ENCODE measurements at places on chromosomes 6 and 20.

DNA sequence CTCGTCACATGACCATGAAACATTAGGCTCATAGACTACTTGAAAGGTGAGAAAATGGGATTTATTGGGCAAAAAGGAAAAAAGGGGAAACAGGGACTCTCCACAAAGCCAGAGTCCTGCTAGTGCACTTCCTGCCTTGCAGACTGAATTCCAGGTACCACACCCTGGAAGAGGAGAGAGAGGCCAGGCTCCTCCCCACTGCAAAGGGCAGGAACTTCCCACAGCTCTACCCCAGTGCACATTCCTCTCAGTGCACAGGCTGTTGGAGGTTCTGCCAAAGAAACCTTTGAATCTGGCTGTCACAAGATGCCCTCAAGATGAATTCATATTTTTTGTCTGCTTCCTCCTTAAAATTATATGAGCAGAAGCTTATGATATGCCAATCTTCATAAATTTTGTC is 920.4 kb upstream of the GJE1 start:
- no peak for DNase-seq

DNA sequence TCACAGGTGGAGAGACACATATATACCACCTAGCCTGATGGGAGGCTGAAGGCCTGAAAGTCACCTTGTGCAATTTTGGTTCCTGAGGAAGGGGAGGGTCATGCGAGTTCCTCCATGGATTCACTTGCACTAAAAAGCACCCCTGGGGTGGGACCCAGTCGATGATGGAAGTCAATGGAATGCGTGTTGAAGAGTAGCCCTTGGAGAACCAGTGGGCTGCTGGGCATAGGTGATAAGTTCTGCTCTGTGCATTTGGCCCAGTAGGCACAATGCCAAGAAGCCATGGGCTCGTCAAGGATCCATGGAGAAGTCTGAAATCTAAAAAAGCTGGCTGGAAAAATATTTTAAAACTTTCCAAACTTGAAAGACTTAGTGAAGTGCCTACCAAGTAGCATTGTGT is 18.9 kb upstream of the SCRT2 start:
- no peak for DNase-seq

DNA sequence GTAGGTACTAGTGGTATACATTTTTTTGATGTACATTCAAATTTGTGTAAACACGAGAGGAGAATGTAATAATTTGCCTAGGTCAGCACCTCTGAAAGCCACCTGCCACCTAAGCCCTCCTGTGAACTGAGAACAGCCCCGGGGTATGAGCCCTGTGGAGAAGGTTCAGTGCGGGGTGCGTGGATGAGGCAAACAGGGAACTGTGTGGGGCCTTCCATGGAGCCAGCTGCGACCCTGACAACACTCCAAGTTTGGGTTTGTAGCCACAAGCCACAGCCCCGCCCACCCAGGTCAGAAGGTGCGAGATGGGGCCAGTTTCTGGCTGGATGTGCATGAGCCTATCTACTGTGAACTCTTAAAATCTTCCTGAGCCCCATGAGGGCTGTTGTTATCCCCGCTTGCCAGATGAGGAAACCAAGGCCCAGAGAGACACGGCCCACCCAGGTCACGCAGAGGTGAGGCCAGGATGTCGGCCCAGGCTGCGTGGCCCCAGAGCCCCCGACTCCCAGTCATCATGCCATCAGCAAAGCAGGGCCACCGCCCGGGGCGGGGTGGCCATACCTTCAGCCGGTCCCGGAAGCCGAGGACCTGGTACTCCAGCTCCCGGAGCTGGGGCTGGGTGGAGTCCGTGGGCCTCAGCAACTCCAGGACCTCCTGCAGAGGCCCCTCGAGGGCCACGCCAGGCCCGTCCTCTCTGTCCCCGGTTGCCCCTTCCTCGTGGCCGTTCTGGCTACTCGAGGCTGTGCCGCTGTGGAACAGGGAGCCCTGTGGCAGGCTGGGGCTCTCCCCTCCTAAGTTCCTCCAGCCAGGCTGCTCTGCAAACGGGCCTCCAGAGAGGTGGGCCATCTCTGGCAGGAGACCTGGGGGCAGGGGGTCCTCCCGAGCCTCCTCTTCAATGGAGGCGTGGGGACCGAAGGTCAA is 89.6 kb downstream of the RIPOR3 start:
- DNase-seq, result no peak

GRCh38 chr20:32007787-32008616 is 2.2 kb upstream of the CCM2L start:
- DNase-seq, result no peak

DNA sequence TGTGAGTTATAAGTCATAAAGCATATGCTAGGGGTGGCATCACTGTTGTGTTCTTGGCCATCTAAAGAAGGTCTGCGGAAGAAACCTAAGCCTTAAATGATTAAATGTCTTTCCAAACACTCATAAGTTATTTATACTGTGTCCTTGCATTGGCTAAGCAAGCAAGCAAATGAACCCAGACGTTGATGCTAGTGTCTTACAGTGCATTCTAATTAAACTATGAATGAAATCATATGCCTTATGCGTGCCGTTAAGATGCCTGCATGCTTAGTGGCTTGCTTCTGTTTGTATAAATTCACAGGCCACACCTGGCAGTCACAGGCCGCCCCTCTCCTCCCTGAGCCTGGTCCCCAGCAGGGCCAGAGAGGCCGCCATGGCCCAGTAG is 49.9 kb downstream of the RIN2 start:
- no peak for DNase-seq

DNA sequence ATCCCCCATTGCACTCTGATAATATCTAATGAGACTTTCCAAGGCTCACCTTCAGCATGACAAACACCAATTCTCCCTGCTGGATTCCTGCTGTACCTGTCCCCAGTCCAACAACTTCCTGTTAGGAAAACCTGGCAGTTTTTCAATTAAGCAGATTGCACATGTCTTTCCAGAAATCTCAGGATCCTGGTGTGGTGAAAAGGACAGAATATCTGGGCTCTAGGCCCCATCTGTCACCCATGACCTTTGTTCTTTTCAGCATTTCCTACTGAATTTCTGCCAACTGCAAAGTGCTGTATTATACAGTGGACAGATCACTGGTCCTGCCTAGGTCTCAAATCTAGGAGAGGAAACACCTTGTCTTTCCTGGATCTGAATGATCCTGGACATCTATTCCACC is 27.7 kb upstream of the DTNBP1 start:
- DNase-seq, result no peak

DNA sequence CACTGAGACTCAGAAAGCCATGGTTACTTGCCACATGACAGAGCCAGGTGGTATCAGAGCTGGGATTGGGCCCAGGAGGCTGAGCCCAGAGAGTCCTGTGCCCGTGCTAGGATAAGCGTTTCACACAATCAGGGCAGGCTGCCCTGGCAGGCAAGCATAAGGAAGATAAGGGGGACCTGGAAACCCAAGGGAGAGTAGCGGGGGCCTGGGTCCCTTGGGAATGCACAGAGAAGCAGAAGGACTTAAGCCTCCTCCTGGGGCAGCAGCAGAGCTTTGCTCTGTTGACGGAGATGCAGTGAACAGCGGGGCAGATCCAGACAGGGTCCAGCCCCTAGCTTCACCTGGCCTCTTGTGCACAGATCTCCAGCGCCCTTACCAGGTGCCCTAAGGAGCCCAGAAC is 8.7 kb downstream of the TRIB3 start:
- no peak for DNase-seq

DNA sequence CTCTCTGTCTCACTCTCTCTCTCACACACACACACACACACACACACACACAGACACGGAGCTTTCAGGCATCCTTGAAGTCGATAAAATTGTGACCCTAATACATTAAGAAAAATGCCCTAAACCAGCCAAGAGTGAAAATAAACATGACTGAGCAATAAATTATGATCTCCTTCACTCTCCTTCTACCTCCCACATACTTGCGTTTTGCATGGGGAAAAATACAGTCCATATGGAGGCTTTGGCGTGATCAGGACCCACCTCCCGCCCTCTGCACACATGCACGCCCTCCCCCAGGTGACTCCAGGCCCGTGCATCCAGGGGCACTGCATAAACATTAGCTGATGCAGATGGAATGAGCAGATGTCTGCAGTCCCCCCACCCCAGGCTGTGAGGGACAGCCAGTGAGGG is 114.2 kb upstream of the JARID2 start:
- no peak for DNase-seq

DNA sequence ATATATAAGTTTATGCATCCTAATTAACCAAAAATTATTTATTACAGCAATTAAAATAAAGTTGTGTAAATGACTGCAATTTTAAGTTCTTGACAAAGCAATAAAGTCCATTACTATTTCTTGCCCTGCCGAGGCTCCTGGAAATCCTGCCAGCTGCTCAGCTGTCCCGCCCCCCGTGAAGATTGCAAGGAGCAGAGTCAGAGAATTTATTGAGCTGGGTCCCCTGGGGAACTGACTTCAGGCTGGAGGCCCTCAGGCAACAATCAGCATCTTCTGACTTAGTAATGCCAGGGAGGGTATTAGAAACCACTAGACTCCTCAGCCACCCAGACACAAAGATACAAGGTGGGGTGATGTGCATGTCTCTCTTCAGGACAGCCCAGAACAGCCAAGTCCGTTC is 92.3 kb downstream of the EDN3 start:
- no peak for DNase-seq

DNA sequence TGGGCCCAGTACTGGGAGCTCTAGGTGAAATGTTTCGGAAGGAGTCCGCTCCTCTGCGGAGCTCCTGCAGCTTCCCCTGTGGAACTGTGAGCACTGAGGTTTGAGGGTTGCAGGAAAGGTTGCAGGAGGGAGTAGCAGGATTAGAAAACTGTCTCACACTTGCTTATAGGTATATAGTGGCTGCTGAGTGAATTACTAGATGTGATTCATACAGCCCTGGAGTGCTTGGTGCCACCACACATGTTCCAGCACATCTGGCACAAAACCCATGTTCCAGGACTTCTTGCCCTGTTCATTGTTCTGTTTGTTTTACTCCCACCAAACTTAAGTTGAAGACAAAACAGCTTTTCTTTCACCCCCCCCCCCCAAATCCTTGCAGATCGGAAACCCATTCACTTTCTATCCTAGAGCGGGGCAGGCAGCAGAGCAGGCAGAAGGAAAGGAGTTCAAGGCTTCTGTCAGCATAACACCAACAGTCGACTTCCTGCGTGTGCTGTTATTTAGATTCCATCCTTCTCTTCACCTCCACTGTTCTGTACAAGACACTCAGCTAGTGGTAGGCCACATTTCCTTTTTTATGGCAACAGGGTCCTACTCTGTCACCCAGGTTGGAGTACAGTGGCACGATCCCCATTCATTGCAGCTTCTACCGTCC is 669 bp upstream of the PEX6 start:
- peak; percentile 26 for DNase-seq

- no peak for DNase-seq
Observed at GRCh38 chr6:13304101-13304500, 24.2 kb downstream of the TBC1D7 start.

- DNase-seq, result no peak
Observed at GRCh38 chr6:6685249-6686040, 96.9 kb downstream of the LY86 start.

GRCh38 chr20:16368645-16369292 is 204.5 kb downstream of the KIF16B start:
- no peak for DNase-seq

DNA sequence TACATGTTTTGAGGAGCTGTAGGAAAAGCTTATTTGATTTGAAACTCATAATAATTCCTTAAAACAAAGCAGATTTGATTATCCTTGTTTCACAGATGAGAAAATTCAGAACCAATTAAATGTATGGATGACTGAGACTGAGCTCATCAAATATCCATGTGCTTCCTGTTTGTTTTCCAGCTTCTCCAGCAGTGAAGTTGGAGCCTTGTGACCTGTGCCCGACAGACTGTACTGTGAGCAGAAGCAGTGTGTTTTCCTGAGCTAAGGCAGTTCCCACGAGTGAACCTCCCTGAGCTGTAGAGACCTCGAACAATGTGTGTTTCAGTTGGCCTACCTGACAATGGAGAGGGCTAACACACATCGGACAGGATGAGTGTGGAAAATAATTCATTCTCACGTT is 599.5 kb upstream of the NRSN1 start:
- DNase-seq, result no peak

GRCh38 chr6:108737594-108738546 is 110.4 kb upstream of the ARMC2 start:
- peak; percentile 69 for DNase-seq

GRCh38 chr20:63482021-63482587 is 9.6 kb upstream of the KCNQ2 start:
- no peak for DNase-seq

- DNase-seq, result no peak
Observed at GRCh38 chr6:156175433-156175832, 601.7 kb upstream of the ARID1B start.

- DNase-seq, result no peak
Observed at GRCh38 chr6:94323853-94324252, 904.5 kb upstream of the EPHA7 start.

DNA sequence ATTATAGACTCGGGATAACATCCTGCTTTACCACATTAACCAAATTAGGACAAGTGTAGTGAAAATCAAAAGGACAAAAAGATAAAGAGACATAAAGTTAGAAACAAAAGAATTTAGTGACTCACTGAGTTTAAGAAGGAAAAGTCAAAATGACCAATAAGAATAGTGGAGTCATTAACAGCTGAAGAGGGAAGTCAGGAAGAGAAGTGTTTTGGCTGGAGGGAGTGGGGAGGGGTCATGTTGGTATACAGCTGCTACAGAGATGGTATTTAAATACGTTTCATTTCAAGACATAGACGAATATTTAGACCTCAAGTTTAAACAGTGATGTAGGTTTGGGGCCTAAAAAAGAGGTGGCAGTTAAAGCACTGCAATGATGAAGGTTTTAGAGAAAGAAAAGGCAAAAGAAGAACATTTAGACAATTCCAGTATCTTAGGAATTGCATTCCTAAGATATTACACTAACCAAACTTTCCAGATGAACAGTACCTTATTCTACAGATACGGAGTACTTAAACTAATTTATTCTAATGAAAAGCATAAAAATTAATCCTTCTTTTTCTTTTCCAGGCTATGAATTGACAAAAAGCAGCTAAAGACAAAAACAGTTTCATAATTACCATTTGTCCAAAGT is 10.6 kb downstream of the FKBP5 start:
- no peak for DNase-seq

DNA sequence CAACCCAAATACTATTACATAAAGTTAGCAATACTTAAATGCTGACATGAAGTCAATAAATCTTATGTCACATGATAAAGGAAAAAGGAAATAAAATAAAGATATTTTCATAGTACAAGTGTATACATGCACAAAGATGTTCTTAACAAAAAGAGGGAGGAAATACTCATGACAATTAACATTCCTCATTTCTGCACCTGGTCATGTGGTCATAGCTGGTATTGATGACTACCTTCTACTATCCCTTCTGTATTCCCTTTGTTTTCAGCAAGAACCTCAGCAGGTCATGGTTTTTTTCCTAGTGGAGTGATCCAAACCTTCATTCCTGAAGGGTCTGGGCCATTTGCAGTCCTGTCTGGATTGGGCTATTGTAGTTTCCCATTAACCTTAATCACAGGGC is 43.5 kb upstream of the FYN start:
- DNase-seq, result no peak

- no peak for DNase-seq
Observed at GRCh38 chr6:147711476-147711875, 203.0 kb downstream of the SAMD5 start.

- no peak for DNase-seq
Observed at GRCh38 chr6:119280668-119281067, 68.9 kb downstream of the MAN1A1 start.
